PC-3 (cell line): ENCODE measurements at places on chromosomes 7 and 10. TPM values are rescaled to one million over a fixed set of nuclear protein-coding genes. Genes with fewer than 3 reads are reported as not detected.

DNA sequence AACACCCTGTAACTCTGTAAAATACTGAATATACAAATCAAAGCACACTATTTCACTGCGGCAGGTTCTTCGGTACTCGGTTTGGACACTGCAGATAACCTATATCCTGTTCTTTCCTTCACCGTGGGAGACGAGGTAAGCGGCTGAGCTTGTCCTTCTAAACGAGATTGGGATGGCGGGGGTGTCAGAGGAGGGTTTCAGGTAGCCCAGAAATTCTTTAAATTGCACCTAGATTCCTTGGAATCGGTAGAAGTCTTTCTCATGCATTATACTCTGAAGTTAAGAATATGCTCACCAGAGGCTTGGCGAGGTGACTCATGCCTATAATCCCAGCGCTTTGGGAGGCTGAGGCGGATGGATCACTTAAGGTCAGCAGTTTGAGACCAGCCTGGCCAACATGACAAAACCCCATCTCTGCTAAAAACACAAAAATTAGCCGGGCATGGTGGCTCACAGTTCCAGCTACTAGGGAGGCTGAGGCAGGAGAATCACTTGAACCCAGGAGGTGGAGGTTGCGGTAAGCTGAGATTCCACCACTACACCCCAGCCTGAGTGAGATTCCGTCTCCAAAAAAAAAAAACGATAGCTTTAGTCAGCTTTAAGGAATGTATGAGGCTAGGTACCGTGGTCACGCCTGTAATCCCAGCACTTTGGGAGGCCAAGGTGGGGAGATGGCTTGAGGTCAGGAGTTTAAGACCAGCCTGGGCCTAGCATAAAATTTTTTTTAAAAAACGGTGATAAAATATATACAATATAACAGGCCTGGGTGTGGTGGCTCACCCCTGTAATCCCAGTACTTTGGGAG lies 10.1 kb upstream of the LAT2 start:
- peaks cover 3% of the 10 kb centered on the region for H3K36me3 ChIP-seq
- H3K27ac ChIP-seq, result no peak overlapping the region
- H3K4me1 ChIP-seq, result peaks cover 4% of the 10 kb centered on the region
- DNase-seq, result peak; percentile 52
- H3K27me3 ChIP-seq, result no peaks in the 10 kb centered on the region

- H3K4me3 ChIP-seq, result no peak overlapping the region
- no peaks in the 10 kb centered on the region for H3K27me3 ChIP-seq
- H3K36me3 ChIP-seq, result no peaks in the 10 kb centered on the region
- H3K27ac ChIP-seq, result no peak overlapping the region
Measured at GRCh38 chr7:80070391-80070790, 64.2 kb upstream of the GNAI1 start.

The FAM25C gene
- not detected in 2 replicates for total RNA-seq

GRCh38 chr7:8290645-8291308 lies 28.8 kb upstream of the ICA1 start:
- H3K27me3 ChIP-seq, result no peaks in the 10 kb centered on the region
- DNase-seq, result peak; percentile 18
- H3K27ac ChIP-seq, result no peak overlapping the region
- H3K4me3 ChIP-seq, result no peak overlapping the region
- H3K4me1 ChIP-seq, result no peaks in the 10 kb centered on the region

- DNase-seq, result no peak
- peaks cover 11% of the 10 kb centered on the region for H3K4me1 ChIP-seq
- no peaks in the 10 kb centered on the region for H3K36me3 ChIP-seq
Measured at GRCh38 chr10:35927341-35927740, 285.2 kb upstream of the FZD8 start.

DNA sequence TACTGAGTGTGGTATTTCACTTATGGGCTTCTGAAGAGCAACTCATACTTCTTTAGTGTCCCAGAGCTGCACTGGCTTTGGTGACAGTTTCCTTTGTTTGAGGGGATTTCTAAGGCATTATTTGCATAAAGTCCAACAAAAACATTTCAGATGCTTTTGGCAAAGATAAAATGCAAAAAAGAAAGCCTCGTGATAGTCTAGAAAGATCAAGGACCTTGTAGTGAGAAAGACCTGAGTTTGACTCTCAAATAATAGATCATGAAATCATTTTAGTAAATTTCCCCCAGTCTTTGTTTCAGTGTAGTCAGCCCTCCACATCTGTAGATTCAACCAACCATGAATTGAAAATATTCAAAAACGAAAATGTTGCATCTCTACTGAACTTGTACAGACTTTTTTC lies 107.4 kb downstream of the EEPD1 start:
- no peaks in the 10 kb centered on the region for H3K27me3 ChIP-seq
- DNase-seq, result no peak
- H3K36me3 ChIP-seq, result no peaks in the 10 kb centered on the region
- no peak overlapping the region for H3K4me3 ChIP-seq

- H3K4me1 ChIP-seq, result peaks cover 22% of the 10 kb centered on the region; the same call in 1 of the 2 replicates
- H3K27me3 ChIP-seq, result no peaks in the 10 kb centered on the region
- H3K4me3 ChIP-seq, result peak overlapping the region; percentile 82
- DNase-seq, result peak; percentile 41
Measured at GRCh38 chr7:92133737-92134270, 473 bp downstream of the CYP51A1 start.

- H3K4me1 ChIP-seq, result peaks cover 37% of the 10 kb centered on the region
- H3K36me3 ChIP-seq, result no peaks in the 10 kb centered on the region
Measured at GRCh38 chr10:45580371-45581215, 92.0 kb downstream of the ZFAND4 start.

GRCh38 chr7:46247664-46248063 lies 326.6 kb upstream of the IGFBP3 start:
- no peaks in the 10 kb centered on the region for H3K27me3 ChIP-seq
- no peak for DNase-seq
- no peak overlapping the region for H3K27ac ChIP-seq
- H3K4me3 ChIP-seq, result no peak overlapping the region
- H3K36me3 ChIP-seq, result no peaks in the 10 kb centered on the region
- no peaks in the 10 kb centered on the region for H3K4me1 ChIP-seq

DNA sequence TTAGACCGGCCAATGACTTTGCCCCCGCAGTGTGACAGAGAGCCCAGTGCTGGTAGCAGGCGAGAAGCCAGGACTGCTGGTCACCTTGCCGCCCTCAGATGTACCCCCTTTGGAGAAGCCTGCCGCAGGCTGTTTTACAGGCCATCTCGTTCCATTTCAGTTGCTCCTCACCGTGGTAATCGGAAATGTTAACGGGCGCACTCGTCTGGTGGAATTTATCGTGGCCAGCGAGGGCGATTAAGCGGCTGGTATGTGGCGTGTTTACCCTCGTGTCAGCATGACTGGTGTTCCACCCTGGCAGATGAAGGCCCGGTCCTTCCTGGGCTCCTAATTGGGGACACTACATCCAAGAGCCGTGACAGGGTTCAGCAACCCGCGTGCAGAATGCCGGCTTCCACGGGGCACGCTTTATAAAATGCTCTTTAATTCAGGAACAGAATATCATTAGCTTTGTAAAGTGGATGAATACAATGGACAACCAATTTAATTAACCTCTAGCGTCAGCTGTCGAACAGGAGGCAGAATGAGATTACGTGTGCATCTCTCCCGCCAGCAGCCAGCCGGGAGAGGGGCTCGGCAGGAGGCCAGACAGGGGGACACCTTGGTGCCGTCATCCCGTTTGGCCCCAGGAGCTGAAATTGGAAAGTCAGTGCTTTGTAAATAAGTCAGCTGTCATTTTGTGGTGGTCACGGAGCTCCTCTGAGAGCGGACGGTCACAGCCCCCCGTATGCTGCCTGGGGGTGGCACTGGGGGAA lies 108.3 kb downstream of the NKX6-2 start:
- H3K36me3 ChIP-seq, result 0 out of 2 replicates have a peak, but pooled peaks cover 4% of the 10 kb centered on the region
- H3K27me3 ChIP-seq, result no peaks in the 10 kb centered on the region
- no peak overlapping the region for H3K4me3 ChIP-seq
- H3K4me1 ChIP-seq, result no peaks in the 10 kb centered on the region

DNA sequence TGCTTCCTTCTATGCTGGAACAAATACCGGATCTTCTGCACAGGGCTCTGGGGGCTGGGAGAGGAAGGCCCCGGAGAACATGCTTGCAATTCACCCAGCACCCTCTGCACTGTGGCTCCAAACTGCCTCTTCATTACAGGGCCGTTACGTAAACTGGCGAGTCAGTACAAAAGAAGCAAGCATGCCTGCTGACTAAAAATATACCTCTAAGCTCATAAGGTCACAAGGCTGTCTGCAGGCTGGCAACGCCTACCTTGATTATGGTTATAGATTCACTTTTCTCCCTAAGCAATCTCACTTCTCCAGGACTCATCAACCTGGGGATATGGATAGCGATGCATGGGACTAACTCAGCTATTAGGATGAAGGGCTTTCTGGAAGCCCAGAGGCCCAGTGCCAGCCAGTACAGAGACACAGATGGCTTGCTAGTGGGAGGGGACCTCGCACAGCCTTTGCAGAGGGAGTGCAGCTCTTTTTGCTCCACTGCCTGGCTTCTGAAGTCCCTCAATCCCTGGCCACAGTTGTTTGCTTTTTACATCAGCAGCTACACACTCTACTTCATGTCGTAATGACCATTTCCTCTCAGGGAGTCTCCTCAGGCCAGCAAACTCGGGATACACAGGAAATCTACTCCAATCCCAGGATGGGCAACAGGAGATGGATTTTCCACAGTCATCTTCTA lies 96.1 kb downstream of the SH3PXD2A start:
- H3K27ac ChIP-seq, result peak overlapping the region; percentile 94
- peak overlapping the region; percentile 7; the same call in 1 of the 2 replicates for H3K4me3 ChIP-seq
- DNase-seq, result peak; percentile 52
- H3K27me3 ChIP-seq, result no peaks in the 10 kb centered on the region
- no peaks in the 10 kb centered on the region for H3K36me3 ChIP-seq

DNA sequence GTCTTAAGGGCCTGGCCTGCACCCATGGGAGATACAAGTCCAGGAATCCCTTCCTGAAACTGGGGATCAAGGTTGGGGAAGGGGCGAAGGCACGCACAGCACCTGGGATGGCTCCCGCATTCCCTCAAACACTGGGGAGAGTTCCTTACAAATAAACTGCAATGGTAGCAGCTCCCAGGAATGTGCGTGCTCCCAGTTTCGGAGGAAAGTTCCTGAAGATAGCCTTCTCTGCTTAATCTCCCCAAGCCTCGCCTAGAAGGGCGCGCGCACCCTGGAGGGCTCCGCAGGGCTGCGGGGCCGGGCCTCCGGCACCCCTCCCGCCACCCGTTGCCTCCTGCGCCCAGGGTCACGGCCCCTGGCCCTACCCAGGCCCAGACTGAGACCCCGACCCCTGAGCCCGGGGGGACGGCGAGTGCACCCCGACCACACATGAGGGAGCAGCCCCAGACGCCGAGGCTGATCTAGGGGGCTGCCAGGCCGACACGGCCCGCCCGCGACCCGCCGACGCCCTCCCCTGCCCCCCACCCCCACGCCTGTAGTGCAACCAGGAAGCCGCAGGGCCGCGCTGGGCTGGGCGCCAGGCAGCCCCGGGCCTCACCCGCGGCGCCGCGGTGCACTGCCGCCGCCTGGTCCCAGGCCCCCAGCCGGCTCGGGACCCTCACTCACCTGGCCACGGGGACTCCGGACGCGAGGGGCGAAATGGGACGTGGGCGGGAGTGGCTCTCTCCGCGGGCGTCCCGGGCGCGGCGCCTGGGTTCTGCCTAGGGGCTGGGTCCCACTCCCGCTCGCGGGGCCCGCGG lies 460 bp downstream of the ANXA11 start:
- peak overlapping the region; percentile 69 for H3K4me3 ChIP-seq
- H3K36me3 ChIP-seq, result peaks cover 15% of the 10 kb centered on the region; the same call in 1 of the 2 replicates
- DNase-seq, result peak; percentile 75

GRCh38 chr7:47584536-47584895 lies 2.6 kb upstream of the TNS3 start:
- no peak overlapping the region for H3K4me3 ChIP-seq
- DNase-seq, result no peak
- H3K4me1 ChIP-seq, result peaks cover 35% of the 10 kb centered on the region
- H3K36me3 ChIP-seq, result no peaks in the 10 kb centered on the region
- H3K27ac ChIP-seq, result no peak overlapping the region
- H3K27me3 ChIP-seq, result no peaks in the 10 kb centered on the region

DNA sequence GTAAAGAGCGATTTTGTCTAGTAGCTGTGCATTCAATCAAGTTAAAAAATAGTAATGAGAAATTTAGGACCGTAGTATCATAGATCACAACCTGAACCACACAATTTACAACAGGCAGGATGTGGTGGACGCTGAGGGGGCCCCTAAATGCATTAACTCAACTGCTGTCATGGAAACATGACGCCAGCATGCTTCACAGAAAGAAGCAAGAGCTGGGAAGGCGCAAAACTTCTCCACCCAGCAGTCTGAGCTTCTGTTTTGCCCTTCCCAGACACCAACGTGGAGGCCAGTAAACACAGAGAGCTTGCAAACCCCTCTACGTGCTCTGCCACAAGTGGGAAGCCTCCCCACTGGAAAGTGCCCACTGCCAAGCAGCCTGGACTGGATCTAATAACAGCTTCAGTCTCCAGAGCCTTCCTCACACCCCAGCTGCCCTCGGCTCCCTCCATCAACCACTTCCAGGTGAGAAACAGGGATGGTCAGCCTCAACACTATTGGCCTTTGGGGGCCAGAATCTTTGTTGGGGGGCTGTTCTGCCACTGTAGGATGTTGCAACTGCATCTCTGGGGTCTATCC lies 151.8 kb downstream of the SFMBT2 start:
- no peak overlapping the region for H3K4me3 ChIP-seq
- H3K36me3 ChIP-seq, result no peaks in the 10 kb centered on the region
- peaks cover 33% of the 10 kb centered on the region for H3K4me1 ChIP-seq
- no peak overlapping the region for H3K27ac ChIP-seq

GRCh38 chr10:88500656-88501055 lies 82.5 kb downstream of the RNLS start:
- no peaks in the 10 kb centered on the region for H3K27me3 ChIP-seq
- H3K36me3 ChIP-seq, result no peaks in the 10 kb centered on the region
- no peak overlapping the region for H3K27ac ChIP-seq
- DNase-seq, result no peak

The MMP21 gene
- total RNA-seq, result not detected in 2 replicates

- H3K4me1 ChIP-seq, result no peaks in the 10 kb centered on the region
- no peaks in the 10 kb centered on the region for H3K36me3 ChIP-seq
- no peak overlapping the region for H3K27ac ChIP-seq
- no peaks in the 10 kb centered on the region for H3K27me3 ChIP-seq
Measured at GRCh38 chr7:132518102-132518838, 58.0 kb downstream of the PLXNA4 start.

DNA sequence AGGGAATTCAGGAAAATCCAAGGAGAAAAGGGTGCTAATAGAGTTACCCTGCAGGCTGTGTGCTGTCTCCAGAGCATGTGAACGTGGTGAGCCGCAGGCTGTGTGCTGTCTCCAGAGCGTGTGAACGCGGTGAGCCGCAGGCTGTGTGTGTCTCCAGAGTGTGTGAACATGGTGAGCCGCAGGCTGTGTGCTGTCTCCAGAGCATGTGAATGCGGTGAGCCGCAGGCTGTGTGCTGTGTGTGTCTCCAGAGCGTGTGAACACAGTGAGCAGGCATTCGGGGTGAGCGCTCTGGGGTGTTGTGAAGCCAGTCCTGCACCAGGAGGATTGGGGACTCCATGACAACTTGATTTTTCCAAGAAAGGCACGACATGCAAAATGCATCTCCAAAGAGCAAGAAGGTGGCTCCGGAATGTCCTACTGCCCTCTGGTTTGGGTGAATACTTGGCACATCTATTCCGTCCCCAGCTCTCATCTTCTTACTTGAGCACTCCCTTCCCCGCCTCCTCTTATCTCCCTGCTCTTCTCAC lies 407.9 kb upstream of the SHH start:
- no peak for DNase-seq
- no peaks in the 10 kb centered on the region for H3K4me1 ChIP-seq
- H3K36me3 ChIP-seq, result no peaks in the 10 kb centered on the region
- H3K27ac ChIP-seq, result no peak overlapping the region

- no peak for DNase-seq
- no peaks in the 10 kb centered on the region for H3K36me3 ChIP-seq
- no peaks in the 10 kb centered on the region for H3K27me3 ChIP-seq
- H3K4me1 ChIP-seq, result peaks cover 12% of the 10 kb centered on the region
- no peak overlapping the region for H3K4me3 ChIP-seq
Measured at GRCh38 chr7:84916161-84916560, 270.7 kb downstream of the SEMA3D start.
